ENCODE measurements at places on chromosomes 7 and 10.
A peak's percentile ranks its signal among the peaks of the same experiment; 100 is the strongest.

- DNase-seq, result no peak
Observed at GRCh38 chr7:16660702-16661464, 14.9 kb downstream of the BZW2 start.

- no peak for DNase-seq
Observed at GRCh38 chr7:22666732-22667131, 60.3 kb upstream of the IL6 start.

GRCh38 chr7:45159296-45159695 is 1.7 kb downstream of the RAMP3 start:
- DNase-seq, result no peak

DNA sequence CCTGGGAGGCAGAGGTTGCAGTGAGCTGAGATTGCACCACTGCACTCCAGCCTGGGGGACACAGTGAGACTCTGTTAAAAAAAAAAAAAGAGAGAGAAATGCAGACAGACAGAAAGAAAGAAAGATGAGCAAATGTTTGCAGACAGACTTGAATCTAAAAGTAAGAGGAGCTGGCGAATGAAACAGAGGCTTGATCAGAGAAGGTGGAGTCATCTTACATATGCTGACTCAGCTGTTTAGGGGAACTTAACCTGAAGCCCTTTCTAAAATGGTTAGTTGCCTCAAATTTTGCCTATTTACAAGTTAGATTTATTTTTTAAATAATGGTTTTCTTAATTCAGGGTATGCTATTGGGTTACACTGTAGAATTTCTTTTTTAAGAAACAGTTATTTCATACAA is 5.4 kb downstream of the FAM171A1 start:
- DNase-seq, result no peak

DNA sequence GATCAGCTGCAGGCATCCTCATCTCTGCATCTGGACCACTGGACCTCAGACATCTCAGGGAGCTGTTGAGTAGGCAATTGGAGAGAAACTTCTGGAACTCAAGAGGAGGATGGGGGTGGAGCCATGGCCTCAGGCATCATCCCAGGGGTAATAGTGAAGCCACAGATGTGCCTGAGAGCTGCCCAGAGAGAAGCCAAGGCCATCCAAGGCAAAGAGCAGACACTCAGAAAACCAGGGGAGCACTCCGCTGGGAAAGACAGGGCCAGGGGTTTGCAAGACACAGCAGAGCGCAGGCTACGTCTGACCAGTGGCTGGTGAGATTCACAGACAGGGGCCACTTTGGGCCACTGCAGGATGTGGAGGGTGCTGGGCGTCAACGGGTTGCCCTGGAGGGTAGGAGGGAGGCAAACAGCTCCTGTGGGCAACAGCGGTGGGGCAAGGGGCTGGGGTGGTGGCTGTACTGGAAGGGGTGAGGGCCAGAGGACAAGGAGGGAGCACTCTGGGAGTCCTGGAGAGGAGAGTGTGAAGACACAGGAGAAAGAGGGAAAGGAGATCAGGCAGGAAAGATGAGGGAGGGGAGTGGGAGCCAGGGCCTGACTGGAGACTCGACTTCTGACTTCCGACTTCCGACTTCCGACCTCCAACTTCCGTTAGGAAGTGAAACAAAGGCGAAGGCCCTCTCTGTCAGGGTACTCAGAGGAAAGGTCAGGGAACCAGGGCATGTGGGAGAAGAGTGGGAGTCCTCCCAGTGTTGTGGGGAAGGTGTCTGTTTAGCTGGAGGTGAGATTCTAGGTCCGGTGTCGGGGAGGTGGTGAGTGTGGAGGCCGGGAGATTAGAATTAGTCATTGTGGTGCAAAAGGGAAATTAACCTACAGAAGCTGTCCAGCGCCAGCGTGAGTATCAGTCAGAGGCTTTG is 69.7 kb upstream of the ANTXRL start:
- DNase-seq, result no peak

GRCh38 chr7:15612205-15612604 is 50.4 kb upstream of the AGMO start:
- DNase-seq, result no peak

DNA sequence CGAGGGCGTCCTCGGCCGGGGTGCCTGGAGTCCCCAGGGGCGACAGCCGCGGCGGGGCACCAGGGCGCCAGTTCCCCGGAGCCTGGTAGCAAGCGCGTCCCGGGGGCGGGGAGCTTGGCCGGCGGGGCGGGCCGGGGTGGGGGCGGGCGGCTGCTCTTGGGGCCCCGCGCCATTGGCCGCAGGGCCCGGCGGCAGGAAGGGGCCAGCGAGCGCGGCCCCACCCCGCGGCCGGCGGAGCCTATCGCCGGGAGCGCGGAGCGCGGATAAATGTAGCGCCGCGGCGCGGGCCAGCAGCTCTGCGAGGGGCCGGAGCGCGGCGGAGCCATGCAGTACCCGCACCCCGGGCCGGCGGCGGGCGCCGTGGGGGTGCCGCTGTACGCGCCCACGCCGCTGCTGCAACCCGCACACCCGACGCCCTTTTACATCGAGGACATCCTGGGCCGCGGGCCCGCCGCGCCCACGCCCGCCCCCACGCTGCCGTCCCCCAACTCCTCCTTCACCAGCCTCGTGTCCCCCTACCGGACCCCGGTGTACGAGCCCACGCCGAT is at the start of gene HHEX:
Gene HHEX, plus strand, starts transcription at position 293 of the 548 bp plus-strand sequence. Its CDS starts 32 bp downstream, at position 325.
- DNase-seq, result peak; percentile 23

All from stimulated activated CD4-positive, alpha-beta T cell treated with anti-CD3 and anti-CD28 coated beads, Interleukin-12 subunit alpha, Interleukin-12 subunit beta, amount 100 ng/mL, for 48 hours (primary cell).